ENCODE measurements at places on chromosomes 1 and 21.

DNA sequence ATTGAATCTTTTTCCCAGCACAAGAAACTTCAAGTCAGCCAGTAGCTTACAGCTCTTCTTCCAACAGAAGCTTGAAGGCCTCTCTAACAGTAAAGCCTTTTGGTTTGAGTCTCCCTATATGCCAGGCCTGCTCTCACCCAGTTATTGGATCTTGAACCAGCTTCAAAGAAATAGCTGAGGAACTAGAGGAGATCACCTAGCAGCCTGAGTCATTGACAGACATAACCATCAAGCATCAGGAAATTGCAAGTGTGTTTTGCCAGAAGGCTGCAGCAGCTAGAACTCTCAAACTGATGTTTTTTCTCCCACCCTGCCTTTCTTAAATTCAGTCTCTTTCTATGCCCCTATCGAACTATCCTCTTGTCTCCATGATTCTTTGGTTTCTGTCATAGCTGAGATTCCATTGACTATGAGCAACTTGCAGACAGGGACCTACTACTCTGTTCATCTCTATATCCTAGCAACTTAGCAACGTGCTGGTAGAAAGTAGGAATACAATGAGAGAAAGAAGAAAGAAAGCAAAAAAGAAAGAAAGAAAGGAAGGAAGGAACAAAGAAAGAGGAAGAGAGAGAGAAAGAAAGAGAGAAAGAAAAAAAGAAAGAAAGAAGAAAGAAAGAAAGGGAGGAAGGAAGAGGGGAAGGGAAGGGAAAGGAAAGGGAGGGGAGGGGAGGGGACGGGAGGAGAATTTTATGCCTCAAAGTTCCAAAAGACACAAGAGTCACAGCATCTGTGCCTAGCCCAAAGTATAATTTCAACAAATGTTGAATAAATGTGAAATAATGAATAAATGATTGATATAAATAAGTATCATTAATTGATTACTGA lies 60.0 kb upstream of the FGGY start:
- DNase-seq = no peak

GRCh38 chr1:40838045-40838979 lies 23.9 kb downstream of the CITED4 start:
- DNase-seq = no peak

- DNase-seq = no peak
These were observed 24.3 kb upstream of the CCDC190 start for GRCh38 chr1:162885265-162885664.

DNA sequence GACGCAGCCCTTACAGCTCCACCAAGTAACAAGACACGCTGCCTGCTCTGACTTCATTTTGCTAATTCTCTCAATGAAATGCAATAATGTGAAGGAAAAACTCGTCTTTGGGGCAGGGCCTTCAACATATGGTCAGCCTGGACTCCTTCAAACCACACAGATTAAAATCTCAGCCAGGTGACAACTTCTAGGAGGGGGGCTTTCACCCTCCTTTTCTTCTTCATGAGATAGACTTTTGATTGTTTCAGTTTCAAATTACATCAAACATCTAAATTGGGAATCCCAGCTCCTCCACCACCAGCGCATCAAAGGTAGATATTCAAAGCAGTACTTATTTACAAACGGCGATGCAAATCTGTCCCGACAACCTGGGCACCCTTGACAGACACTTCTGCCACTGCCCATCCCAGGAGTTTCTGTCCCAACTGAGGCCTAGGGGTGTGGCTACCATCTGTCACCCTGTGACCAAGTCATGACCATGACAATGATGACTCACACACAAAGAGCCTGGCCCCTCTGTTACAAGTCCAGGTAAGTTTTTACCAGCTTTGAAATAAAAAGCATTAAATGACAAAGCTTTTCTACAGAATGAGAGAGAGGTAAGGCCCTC lies 29.7 kb downstream of the SSBP3 start:
- peak; percentile 21 for DNase-seq

DNA sequence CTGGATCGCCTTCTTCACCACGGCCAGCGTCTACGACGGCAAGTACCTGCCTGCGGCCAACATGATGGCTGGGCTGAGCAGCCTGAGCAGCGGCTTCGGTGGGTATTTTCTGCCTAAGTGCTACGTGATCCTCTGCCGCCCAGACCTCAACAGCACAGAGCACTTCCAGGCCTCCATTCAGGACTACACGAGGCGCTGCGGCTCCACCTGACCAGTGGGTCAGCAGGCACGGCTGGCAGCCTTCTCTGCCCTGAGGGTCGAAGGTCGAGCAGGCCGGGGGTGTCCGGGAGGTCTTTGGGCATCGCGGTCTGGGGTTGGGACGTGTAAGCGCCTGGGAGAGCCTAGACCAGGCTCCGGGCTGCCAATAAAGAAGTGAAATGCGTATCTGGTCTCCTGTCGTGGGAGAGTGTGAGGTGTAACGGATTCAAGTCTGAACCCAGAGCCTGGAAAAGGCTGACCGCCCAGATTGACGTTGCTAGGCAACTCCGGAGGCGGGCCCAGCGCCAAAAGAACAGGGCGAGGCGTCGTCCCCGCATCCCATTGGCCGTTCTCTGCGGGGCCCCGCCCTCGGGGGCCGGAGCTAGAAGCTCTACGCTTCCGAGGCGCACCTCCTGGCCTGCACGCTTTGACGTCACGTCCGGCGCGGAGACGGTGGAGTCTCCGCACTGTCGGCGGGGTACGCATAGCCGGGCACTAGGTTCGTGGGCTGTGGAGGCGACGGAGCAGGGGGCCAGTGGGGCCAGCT lies at the start of gene ZBTB48:
Gene ZBTB48, plus strand, starts transcription at position 621 of the 745 bp plus-strand sequence. CDS start 616 bp downstream, outside the sequence.
- DNase-seq = peak; percentile 90

- DNase-seq = no peak
These were observed 13.0 kb downstream of the VANGL1 start for GRCh38 chr1:115654663-115655305.

DNA sequence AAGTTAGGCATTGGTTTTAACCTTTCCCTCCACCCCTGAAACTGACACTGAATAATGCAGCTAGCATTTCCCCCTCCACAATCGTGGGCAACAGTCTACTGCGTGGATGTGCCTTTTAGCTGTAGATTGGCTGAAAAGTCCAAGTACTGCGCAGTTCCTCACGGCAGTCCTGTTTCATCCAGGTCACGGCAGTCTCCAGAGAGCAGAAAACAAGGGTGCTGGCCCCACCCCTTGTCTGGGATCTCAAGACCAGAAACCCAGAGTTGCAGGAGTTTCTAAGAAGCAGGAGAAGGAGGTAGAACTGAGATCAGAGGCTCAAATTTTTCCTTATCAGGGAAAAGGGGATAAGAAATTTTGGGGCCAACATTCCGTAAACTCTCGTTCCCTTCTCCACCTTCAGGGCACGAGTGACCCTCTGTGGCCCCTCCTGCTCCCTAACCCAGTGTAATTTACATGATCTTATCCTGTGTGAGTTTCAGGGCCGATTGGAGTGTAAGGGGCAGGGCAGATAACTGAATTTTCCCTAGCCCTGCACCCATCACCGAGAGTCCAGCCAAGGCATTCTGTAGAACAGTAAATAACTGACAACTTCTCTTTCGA lies 25.9 kb upstream of the PLA2G2C start:
- DNase-seq = no peak

- DNase-seq = no peak
These were observed 285.7 kb downstream of the PTPRU start for GRCh38 chr1:29521811-29522580.

DNA sequence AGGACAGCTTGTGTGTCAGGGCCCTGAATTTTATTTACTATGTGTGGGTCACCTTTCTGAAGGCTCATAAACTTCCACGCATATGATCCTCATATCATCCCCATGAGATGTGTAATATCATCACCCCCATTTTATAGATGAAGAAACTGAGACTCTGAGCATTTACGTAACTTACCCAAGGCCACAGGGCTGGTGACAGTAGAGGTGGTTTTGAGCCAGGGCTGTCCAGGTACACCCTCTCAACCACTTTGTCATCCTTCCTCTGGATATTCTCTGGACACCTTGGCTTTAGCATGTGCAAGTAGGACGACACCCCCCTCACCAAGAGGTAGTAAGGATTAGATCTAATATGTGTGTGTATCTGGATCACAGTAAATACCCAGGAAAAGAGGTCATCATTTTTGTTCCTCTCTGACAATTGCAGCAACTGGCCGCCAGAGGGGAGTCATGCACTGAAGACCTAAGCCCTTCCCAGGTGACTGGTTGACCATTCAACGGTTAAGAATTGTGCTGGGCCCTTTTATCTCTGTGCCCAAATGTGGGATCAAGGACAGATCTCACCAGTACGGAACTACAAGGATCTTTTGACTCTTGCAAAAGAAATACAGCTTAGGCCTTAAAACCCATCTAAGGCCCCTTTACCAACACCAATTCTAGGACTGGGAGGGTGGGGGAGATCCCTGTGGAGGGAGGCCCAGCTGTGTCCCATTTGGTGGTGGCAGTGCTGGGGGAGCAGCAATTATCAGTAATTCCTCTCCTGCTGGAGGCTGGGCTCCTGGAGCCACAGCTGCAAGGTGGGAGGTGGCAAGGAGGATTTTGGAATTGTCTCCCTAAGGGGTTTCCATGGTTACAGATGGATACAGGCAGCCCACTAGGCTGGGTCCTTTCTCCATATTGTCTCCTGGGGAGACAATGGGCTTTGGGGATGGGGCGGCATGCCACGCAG lies 13.7 kb upstream of the E2F2 start:
- peak; percentile 68 for DNase-seq

- no peak for DNase-seq
These were observed 100.4 kb downstream of the PSMG1 start for GRCh38 chr21:39082656-39083376.

DNA sequence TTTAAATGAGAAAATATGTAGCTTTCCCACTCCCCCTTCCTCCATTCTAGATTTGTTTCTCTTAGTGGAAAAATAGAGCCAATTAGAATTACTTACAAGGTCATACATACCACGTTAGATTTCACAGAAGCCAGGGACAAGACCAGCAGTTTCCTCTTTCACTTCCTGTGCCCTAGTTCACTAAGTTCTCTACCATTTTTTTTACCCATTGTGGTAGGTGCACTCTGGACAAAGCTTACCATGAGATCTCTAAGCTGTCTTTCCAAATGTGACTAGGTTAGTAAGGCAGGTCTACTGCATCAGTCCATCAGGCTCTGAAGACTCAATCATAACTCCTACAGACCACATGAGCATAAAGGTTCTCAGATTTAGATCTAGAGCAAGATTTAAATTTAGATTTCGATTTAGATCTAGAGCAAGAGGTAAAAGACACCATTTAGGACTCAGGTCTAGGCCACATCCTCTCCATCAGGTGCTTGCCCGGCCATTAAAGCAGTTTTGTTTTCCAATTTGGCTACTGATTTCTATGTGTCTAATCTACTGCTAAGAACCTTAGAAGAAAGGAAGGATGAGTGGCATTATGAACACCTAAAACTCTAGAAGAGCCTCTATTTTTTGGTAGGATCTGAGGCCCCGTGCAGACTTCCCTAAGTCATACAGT lies 235.3 kb downstream of the FAF1 start:
- no peak for DNase-seq
